ENCODE measurements at places on chromosomes 1 and 21.

DNA sequence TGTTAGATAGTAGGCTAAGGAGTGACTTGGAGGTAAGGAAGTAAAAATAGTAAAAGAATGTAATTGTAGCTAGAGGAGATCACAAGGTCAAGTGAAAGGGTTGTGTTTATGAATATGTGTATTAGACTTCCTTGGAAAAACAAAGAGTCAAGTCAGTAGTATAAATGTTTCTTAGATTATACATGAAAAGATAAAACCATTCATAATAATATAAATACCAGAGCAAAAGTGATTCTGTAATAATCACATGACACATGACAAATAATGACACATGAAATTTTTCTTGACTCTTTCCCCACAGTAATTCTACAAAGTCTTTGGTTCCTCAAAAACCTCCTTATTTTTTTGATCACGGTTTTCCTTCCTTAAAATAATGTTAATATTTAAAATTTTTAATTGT, 56.4 kb downstream of the IVNS1ABP start:
- no peak for DNase-seq

DNA sequence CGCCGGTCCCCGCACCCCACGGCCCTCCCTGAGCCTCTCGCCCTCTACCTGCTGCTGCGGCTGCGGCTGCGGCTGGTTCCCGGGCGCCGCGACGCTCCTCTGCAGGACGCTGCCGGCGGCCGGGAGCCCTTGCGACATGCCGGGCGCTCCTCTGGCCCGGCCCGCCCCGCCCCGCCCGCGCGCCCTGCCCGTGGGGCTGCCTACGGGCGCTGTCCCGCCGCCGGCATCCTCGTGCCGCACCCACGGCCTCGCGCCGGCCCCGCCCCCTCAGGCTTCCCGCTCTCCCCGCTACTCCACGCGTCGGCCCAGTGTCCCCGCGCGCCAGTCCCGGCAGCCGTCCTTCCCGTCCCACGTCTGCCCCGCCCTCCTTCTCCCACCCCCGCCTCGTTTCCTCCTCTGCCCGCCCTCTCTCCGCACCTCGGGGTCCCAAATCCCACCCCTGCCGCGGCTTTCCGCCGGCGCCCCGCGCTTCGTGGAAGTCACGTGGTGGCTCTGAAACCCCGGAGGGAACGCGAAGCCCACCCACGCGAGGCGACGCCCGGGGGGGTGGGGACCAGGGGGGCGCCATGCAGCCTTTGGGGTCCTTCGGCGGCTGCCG, at the start of gene BATF3:
Gene BATF3 (minus strand): TSS at position 216 of the 598 bp plus-strand sequence. CDS start 78 bp downstream, at position 138.
- no peak for DNase-seq

- no peak for DNase-seq
Measured at GRCh38 chr1:182192215-182192614, 130.7 kb upstream of the ZNF648 start.

GRCh38 chr21:45999581-46000181, 18.1 kb downstream of the COL6A1 start:
- DNase-seq = no peak

DNA sequence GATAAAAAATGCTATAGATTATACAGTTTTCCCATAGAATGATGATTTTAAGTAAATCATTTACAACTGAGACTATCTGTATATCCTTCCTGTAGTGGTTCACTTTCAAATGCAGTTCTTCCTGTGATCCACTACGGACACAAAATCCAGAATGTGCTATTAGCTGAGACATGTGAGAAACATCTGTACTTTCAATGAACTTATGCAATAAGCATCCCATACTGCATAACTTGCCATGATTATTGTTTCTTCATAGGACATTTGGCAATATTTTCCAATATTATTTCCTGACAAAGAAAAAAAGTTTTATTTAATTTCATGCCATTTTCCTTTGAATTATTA, 83.5 kb upstream of the PRDX6 start:
- DNase-seq = no peak
